ENCODE measurements at places on chromosomes 4 and X. TPM values are rescaled to one million over a fixed set of nuclear protein-coding genes. Genes with fewer than 3 reads are reported as not detected.
A peak's percentile ranks its signal among the peaks of the same experiment; 100 is the strongest.

DNA sequence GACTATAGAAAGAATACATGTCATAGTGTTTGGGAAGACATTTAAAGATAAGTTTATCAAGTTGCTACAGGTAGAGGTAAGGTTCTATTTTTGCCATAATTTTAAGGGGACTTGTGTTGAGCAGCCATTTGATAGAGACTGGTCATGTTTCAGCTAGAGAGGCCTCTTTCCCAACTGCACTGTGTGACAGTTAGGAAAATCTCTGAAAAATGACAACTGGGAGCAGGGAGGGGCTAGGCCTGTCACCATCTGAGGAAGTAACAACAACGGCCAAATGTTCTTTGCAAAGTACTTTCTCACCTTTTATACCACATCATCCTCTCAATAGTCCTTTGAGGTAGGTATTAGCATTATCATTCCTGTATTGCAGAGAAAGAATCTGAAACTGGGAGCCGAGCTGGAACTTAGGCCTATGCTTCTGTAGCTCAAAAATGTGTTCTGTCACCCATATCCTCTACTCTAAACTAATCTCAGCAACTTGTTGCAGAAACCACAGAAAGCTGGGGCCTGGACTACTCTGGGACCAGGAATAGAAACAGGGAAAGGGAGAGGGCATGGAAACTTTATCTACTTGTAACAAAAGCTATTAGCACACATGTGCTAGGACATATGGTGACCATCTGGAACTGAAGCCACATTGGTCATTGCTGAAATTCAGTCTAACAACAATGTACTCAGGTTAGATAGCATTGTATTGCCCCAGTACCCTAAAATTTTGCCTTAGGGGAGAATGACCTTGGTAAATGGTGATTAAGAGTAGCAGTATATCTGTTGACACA lies 198.9 kb downstream of the MID1IP1 start:
- no peak for DNase-seq
- H3K36me3 ChIP-seq: no peaks in the 10 kb centered on the region
- no peak overlapping the region for H3K4me3 ChIP-seq
- no peak overlapping the region for H3K27ac ChIP-seq
- no peaks in the 10 kb centered on the region for H3K4me1 ChIP-seq

DNA sequence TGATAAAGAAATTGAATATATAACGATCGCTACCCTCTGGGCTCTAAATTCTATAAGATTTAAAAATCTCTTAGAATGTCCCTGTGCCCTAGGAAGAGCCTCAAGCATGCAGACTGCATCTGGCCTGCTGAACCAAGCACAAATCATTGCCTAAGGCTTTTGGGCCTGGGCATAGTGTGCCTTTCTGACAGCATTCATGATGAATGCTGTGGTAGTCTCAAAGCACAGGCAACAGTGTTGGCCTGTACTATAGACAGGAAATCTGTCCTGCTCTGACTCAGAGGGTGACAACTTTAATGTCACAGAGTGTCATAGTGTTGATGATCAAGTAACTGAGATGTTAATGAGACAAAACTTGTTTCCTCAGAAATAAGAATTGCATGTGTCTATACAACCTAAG lies 717.3 kb downstream of the STIM2 start:
- DNase-seq: no peak
- no peaks in the 10 kb centered on the region for H3K27me3 ChIP-seq
- H3K27ac ChIP-seq: no peak overlapping the region
- no peak overlapping the region for H3K4me3 ChIP-seq
- H3K4me1 ChIP-seq: no peaks in the 10 kb centered on the region

DNA sequence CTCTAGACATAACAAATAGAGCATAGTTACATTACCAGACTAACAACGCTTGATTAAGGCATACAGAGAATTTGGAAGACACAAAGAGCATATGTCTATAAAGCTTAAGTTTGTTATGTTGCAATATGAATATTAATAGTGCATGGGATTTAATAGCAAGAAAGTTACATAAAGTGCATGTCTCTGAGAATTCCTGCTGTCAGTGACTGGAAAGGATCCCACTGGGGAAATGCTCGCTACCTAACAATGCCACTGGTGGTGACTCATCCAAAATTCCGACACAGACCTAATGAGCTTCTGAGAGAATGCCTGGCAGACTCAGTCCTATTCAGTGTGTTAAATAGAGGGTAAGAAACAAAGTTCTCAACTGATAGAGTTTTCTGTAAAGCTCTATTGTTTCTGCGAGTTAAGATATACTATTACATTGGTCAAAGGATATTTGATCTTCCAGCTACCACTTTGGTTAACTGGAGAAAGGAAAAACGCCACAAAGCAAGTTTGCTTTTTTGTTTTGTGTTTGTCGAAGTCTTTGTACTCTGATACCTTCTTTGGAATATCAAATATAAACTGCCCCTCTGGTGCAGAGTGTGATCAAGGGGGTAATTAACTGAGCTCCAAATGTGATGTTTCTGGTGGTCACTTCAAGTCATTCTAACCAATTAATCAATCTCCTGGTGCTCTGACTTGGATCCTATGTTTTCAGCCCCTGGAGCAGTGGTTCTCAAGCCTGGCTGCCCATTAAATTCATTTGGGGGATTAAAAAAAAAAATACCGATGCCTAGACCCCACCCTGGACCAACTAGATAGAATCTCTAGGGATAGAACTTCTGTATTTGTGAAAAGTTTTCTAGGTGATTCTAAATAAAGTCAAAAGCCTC lies 107.9 kb downstream of the PALLD start:
- DNase-seq: no peak
- no peak overlapping the region for H3K27ac ChIP-seq
- no peak overlapping the region for H3K4me3 ChIP-seq
- no peaks in the 10 kb centered on the region for H3K36me3 ChIP-seq
- no peaks in the 10 kb centered on the region for H3K4me1 ChIP-seq
- no peaks in the 10 kb centered on the region for H3K27me3 ChIP-seq

DNA sequence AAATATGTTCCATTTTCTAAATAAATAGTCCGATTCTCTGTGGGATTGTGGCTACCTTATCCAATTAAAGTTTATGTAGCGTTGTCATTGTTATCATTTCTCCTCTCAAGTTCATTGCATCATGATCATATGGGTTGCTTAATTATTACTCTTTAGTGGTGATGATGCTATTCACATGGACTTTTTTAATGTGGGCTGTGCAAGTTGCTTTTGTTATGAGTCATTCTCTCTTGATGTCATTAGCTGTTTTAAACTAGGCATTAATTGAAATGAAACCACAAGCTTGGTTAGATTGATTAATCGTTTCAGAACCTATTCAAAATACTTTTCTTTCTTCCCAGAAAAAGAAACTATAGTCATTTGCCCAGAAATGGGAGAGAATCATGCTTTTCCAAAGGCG lies 38.2 kb downstream of the NHS start:
- H3K27me3 ChIP-seq: no peaks in the 10 kb centered on the region
- no peak overlapping the region for H3K27ac ChIP-seq
- no peaks in the 10 kb centered on the region for H3K4me1 ChIP-seq

GRCh38 chr4:71156616-71157015 lies 163.2 kb downstream of the DCK start:
- H3K27ac ChIP-seq: no peak overlapping the region
- no peaks in the 10 kb centered on the region for H3K27me3 ChIP-seq
- H3K36me3 ChIP-seq: no peaks in the 10 kb centered on the region
- no peaks in the 10 kb centered on the region for H3K4me1 ChIP-seq
- no peak for DNase-seq

GRCh38 chr4:40933272-40934053 lies 183.7 kb downstream of the NSUN7 start:
- H3K4me1 ChIP-seq: no peaks in the 10 kb centered on the region
- H3K27me3 ChIP-seq: no peaks in the 10 kb centered on the region
- no peaks in the 10 kb centered on the region for H3K36me3 ChIP-seq
- H3K27ac ChIP-seq: no peak overlapping the region
- no peak overlapping the region for H3K4me3 ChIP-seq

DNA sequence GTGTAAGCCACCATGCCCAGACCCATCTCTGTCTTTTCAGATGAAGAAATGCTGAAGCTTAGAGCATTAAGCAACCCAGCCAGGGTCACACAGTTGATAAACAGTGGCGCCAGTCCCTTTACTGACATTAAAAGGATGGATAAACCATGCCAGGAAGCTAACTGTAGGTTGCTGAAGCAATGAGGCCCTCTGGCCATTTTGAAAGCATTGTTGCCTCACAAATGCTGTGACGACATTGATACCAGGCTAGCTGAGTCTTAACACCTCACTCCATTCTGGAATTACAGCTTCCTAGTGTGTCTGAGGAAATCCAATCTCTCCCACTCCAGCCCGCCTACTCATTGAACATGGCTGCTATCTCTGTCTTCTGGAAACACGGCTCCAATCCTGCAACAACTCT lies 89.7 kb downstream of the LNX1 start:
- no peaks in the 10 kb centered on the region for H3K27me3 ChIP-seq
- no peak overlapping the region for H3K27ac ChIP-seq
- no peak for DNase-seq
- H3K4me3 ChIP-seq: no peak overlapping the region

DNA sequence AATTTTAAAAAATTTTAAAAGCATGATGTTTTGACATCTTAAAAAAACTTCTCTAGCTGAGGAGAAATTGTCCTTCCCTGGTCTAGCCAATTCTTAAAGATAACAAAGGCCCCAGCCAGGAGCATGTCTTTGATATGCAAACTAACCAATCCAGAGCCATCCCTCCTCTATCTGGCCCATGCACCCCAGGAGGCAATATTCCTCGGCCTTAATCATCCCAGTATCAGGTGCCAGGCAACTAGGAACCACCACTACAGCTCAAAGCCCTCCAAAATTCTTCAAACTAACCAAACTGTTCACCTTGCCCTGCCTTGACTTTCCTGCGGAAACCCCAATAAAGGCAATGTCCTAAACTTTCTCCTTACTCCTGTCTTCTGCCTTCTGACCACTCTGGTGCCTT lies 97.8 kb upstream of the USP9X start:
- DNase-seq: no peak
- no peak overlapping the region for H3K4me3 ChIP-seq
- H3K4me1 ChIP-seq: no peaks in the 10 kb centered on the region
- no peak overlapping the region for H3K27ac ChIP-seq
- H3K27me3 ChIP-seq: no peaks in the 10 kb centered on the region
- H3K36me3 ChIP-seq: no peaks in the 10 kb centered on the region

Gene FRMD7
- not detected for total RNA-seq

Gene PRSS12
- total RNA-seq: not detected

GRCh38 chr4:73740353-73740778 lies at the start of gene CXCL8:
Gene CXCL8 (plus strand): TSS chr4:73740569. CDS start chr4:73740659, 90 bp downstream.
- no peaks in the 10 kb centered on the region for H3K36me3 ChIP-seq
- H3K4me1 ChIP-seq: no peaks in the 10 kb centered on the region
- H3K27me3 ChIP-seq: no peaks in the 10 kb centered on the region
- H3K4me3 ChIP-seq: no peak within 1 kb of the TSS
- no peak for DNase-seq
- no peak within 1 kb of the TSS for H3K27ac ChIP-seq

Gene NHS
- 9.6 TPM for total RNA-seq

GRCh38 chrX:76279007-76279406 lies 106.1 kb downstream of the PBDC1 start:
- no peaks in the 10 kb centered on the region for H3K36me3 ChIP-seq
- H3K4me3 ChIP-seq: no peak overlapping the region
- H3K4me1 ChIP-seq: no peaks in the 10 kb centered on the region

Gene SLC6A8
- 1.2 TPM for total RNA-seq

Gene GPC3
- total RNA-seq: not detected

Gene NLRP2B
- not detected for total RNA-seq

DNA sequence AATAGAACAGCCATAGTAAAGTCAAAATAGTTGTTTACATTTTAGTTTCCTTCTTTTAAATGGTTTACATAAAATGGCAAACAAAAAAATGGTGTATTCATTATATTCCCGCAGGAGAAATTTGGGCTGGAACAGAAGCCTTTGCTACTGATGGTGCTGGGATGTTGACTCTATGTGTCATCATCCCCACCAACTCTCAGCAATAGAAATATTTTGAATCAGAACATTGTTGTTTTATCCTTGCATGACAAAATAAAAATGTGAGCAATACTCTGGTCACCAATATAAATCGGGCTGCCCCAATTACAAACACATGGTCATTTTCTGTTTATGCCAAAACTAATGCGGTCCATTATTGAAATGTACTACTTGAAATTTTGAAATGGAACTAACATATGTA lies 1131.6 kb upstream of the PCDH7 start:
- DNase-seq: no peak
- H3K27ac ChIP-seq: no peak overlapping the region
- no peaks in the 10 kb centered on the region for H3K36me3 ChIP-seq
- no peaks in the 10 kb centered on the region for H3K4me1 ChIP-seq

Gene OPN1LW
- not detected for total RNA-seq

DNA sequence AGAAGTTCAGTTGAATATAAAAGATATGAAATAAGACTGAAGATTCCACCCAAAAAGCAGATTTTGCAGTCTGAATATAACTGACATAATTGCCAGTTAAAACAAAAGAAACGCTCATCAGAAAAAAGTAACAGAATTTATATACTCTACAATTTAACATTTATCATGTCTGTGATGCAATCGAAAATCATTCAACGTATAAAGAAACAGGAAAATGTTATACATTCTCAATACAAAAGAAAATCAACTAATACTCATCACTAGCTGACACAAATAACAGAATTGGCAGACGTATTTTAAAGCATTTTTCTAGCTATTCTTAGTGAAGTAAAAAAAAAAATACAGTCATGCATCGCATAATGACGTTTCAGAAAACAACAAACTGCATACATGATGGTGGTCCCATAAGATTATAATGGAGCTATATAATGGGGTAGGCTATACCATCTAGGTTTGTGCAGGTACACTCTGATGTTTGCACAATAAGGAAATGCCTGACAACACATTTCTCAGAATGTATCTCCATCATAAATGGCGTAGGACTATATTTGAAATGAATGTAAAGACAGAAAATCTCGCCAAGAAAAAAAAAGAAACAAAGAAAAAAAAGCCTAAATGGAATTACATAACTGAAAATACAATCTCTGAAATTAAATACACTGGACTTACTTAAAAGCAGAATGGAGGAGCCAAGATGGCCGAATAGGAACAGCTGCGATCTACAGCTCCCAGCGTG lies 34.3 kb downstream of the OR13H1 start:
- H3K27ac ChIP-seq: no peak overlapping the region
- H3K27me3 ChIP-seq: no peaks in the 10 kb centered on the region
- no peak for DNase-seq

DNA sequence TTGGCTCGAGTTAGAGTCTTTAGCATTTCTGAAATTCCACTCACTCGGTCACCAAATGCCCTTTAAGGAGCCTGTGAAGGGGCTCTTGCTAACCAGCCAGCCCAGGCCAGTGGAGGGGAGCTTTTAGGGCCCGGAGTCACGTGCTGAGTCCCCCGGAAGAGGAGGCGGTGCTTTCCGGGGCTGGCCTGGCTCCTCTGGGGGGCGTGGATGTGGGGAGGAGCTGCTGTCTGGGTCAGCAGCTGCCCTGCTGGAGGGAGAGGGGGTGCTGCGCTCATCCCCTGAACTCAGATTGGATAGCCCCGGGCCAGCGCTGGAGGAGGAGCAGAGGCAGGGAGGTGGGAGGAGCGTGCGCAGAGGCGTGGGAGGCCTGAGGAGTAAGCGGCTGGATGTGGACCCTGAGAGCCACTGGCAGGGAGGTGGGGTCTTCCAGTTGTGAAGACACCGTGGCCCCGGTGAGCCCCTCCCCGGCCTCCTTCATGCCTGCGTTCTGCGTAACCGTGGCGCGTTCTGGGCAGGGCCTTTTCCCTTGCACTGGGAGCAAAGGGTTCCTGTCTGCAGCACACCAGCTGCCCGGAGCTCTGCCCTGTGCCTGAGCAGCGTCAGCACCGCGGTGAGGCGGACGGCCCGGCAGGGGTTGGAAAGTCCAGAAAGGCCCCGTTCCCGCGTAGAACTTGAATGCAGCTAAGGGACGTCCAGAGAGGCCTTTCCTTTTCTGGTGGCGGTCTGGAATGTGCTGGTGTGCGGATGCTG lies 19.7 kb downstream of the MAEA start:
- H3K4me1 ChIP-seq: peaks cover 55% of the 10 kb centered on the region
- DNase-seq: peak; percentile 75
- peaks cover 16% of the 10 kb centered on the region for H3K36me3 ChIP-seq
- H3K27ac ChIP-seq: no peak overlapping the region
- peak overlapping the region; percentile 11 for H3K4me3 ChIP-seq
- no peaks in the 10 kb centered on the region for H3K27me3 ChIP-seq

All from CD8-positive, alpha-beta memory T cell (primary cell).